Right hindlimb (tissue), 1 donor: ENCODE measurements at places on chromosomes 5 and 9.
A peak's percentile ranks its signal among the peaks of the same experiment; 100 is the strongest.

DNA sequence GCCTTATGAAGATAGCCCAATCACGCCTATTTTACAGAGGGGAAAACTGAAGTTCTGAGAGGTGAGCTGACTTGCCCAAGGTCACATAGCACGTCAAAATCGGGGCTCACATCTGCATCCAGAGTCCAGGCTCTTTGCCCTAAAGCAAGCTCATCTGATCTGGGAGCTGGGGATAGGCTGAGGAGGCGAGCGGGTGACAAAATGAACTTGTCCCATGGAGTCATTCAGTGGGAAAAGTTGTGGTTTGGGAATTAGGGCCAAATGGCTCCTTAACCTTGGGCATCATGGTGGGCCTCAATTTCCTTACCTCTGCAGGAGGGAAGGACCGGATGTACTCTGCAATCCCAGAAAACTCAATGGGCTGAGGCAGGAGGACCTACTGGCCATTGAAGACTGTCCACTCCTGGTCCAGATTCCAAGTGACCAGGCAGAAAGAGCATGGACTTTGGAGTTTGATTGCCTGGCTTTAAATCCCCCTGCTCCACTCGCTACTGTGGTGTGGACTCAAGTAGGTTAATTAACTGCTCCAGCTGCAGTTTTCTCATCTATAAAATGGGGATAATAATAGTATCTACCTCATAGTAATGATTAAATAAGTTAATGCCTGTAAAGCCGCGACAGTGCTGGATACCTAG lies 160.4 kb downstream of the RGS3 start:
- peak; percentile 11 for DNase-seq

GRCh38 chr5:22787807-22788206 lies 65.3 kb downstream of the CDH12 start:
- no peak for DNase-seq

DNA sequence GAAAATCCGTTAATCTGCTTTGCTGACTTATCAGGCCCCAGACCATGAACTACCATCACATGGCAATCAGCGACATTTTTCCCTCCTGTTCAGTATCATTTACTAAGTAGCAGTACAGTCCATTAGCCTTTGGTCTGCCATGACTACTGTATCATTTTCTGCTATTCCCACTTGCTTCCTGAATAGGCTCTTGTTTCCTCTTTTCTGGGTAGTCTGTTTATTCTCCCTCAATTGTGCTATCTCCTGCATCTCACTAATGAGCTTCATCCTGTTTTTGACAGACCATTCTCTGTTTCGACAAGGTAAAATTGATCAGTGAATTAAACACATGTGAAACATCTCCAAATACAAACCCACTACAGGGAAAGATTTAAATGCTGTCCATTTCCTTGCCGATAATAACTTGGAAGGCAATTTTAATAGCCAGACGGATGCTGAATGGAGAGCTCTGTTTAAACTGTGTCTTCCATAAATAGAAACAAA lies 263.5 kb upstream of the ANKRD55 start:
- no peak for DNase-seq

DNA sequence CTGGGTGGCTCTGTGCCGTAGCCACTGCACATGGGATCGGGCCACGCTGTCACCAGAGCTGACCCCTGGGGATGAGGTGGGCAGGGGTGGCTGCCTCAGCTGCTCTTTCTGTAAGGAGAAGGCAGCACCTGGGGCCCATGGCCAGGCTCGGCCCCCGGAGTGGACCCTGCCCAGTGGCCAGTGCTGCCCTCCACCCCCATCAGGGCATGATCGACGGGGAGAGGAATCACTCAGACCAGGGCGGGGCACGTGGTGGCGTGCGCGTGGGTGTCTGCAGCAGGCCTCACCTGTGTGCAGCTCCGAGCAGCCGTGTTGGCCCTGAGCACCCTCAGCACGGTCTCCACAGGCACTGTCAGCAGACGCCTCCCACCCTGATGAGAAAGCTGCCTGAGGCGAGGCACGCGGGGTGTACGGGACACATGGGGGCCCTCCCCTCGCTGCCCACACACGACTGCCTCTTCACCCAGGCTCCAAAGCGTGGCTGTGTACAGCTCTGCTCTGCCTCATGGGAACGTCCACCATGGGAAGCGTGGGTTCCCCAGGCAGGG lies 8.6 kb upstream of the CARD9 start:
- no peak for DNase-seq

DNA sequence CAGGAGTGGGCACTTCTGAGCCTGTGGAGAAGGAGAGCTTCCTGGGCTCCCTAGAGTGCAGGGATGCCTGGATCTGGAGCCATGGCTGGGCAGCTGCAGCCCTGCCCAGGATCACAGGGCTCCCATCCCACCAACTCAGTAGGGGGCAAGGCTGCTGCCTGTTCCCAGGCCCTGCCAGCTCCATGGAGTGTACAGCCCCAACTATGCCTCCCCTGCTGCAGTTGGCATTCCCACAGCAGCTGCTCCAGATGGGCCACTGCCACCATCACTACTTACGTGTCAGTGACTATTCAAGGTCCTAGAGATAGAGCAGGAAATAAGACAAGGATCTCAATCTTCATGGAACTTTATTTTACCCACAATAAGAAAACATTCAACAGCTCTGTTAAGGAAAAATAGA lies 107.1 kb upstream of the TNPO1 start:
- DNase-seq = no peak

DNA sequence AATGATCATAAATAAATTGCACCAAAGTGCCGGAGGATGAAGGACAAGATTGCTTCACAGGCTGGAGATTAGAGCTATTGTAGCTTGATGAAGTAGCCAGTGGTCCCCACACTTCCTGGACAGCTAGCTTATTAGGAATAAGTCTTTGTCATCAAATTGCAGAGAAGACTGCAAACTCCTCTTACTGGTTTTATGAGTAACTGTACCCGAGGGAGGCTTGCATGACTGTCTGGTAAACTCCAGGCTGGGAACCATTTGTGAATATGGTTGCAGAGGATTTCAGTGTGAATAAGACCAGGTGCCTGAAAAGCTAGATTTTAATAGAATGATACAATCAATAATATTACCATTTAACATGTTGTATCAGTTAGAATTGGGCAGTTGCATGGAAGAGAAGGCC lies 36.5 kb upstream of the SEMA5A start:
- DNase-seq = no peak

GRCh38 chr5:147303976-147304375 lies 69.2 kb downstream of the STK32A start:
- DNase-seq = no peak

DNA sequence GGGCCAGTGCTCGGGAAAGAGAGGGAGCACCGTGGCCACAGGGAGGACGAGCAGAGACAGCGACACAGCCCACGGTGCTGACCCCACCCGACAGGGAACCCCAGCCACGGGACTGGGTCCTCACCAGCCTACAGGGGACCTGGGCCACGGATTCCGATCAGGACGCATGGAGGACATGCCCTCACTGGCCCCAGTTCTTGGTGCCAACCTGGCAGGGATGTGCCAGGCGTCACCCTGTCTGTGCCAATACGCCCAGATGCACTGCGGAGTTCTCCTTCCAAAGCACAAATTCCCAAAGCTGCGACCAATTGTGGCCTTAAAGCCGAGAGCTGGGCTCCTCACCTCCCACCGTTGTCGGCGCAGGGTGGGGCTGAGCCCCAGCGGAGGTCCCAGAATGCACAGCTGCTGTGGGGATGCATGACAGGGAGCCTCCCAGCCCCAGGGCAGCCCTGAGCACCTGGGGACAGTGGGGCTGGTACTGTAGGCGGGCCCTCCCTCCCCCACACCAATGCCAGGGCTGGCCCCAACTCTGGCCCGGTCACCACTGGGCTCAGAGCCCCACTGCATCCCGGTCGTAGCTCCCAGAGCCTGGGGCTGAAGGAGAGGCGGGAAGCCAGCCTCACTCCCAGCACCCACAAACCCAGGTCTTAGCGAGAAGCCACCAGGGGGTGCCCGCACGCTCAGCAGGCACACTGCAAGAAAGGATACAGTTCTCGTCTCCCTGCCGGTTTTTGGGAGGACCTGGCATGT lies 44.2 kb downstream of the NKD2 start:
- DNase-seq = no peak

DNA sequence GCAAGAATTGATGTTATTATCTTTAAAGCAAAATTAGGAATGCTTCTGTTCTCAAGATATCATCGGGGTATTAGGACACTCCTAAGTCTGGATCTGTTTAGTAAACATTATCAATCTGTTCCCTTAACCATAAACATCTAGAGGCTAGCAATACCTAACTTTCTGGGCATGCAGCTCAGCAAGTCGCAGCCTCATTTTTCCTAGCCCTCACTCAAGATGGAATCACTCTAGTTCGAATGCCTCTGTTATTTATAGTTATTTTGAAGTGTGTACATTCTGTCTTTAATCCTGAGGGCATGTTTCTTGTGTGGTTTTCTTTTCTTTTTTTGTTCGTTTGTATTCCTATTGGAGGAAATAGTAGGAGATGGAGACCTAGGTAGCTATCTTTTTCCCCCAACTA lies 66.9 kb downstream of the FER start:
- no peak for DNase-seq

GRCh38 chr9:112212926-112213325 lies 37.8 kb upstream of the SUSD1 start:
- DNase-seq = no peak

DNA sequence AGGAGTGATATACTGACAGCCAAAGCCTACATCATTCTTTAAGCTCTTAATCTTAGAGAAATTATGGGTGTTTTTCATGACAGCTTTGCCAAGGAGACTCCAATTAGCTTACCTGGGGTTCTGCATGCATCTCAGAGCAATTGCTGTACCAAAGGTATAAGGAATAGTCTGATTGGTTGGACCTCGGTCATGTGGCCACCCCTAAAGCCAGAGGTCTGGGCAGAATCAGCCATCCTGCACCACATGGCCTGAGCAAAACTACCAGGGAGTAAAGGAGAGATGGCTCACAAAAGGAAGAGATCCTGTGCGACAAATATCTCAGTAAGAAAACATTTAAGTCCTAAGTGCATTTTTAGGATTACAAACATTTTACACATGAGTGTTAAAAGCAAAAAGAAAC lies 25.6 kb downstream of the SH3RF2 start:
- no peak for DNase-seq

DNA sequence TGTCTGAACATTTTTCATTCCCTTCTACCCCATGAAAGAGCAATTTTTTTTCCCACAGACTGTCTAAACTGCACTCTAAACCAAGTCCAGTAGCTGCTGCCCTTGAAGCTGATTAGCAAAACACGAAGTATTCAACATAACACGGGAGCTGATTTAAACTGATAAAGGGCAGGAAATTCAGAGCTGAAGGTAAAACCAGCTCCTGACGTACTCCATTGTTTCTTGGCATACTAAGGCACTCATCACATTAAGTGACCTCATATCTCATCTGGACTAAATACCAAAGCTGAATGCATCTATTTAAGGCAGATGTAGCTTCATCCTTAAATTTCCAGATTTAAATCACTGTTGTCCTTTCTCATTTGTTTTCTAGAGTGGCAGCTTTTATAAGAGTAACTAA lies 12.0 kb downstream of the GDF9 start:
- no peak for DNase-seq

DNA sequence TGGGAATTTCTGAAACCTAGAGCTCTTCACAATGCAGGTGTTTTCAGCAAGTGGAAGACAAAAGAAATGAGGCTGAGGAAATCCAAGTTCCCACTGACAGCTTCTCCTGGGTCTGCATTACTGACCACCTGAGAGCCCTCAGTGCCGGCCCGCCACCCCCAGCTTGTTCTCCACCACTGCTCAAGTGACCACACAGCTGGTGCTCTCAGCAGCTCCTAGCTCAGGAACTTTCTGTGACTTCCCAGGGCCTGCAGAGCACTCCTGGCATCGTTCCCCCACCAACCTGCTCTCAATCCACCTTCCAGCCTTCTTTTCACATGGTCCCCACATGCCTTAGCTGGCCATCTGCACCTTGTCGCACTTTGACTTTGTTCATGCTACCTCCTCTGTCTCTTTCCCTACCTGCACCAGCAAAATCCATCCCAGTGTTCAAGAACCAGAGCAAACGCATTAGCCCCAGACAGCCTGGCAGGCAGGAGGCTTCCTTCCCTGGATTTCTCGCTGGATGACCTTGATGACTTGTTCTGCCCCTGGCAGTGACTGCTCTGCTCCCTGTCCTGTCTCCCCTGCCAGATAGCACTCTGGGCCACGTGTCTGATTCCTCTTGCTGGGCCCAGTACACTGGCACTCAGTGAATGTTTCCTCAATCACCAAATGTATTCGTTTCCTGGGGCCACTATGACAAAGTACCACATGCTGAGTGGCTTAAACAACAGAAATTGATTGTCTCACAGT lies 35.1 kb upstream of the NANS start:
- no peak for DNase-seq

- DNase-seq = no peak
Measured at GRCh38 chr5:158840193-158840592, 259.5 kb downstream of the EBF1 start.

GRCh38 chr5:82807021-82807420 lies 270.2 kb downstream of the TMEM167A start:
- no peak for DNase-seq

DNA sequence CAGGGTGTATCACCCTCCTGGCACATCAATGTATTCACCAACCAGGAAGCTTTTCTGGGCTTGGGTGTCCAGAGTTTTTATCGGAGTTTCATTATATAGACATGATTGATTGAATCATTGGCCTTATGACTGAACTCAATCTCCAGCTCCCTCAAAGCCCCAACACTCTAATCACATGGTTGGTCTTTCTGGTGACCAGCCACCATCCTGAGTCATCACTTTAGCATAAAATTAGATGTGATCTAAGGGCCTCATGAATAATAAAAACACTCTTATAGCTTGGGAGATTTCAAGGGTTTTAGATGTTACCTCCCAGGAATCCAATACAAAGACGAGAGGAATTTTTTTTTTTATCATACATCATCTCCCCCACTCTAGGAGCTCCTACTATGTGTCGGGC lies 7.7 kb upstream of the PBX3 start:
- DNase-seq = no peak

GRCh38 chr5:81165493-81166119 lies 67.5 kb upstream of the CKMT2 start:
- peak; percentile 74 for DNase-seq

- DNase-seq = no peak
Measured at GRCh38 chr5:152388610-152389009, 16.5 kb downstream of the NMUR2 start.

- no peak for DNase-seq
Measured at GRCh38 chr5:1770443-1770802, 29.2 kb downstream of the MRPL36 start.

DNA sequence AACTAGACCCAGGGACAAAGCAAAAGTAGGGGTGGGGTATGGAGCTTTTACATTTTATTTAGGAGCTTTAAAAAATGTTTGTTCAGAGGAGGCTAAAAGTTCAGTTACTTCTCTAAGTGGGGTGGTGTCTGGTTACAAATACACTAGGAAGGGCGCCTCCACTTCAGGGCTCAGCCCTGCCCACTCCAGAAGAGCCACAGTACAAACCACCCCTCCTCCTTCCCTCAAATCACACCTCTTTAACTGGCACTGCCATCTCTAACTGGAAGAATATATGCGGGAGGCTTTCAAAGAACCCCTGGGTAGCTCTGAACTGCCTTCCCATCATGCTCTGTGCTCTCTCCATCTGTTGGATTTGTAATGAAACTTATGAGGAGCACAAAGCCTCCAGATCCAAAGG lies 98.8 kb upstream of the NFIB start:
- no peak for DNase-seq
